DMS 273 treated with DMSO at 0.1 percent for 48 hours (cell line): ENCODE measurements at places on chromosomes 2 and 18.

- DNase-seq = no peak
Observed at GRCh38 chr18:10928011-10928771, 221.2 kb downstream of the PIEZO2 start.

DNA sequence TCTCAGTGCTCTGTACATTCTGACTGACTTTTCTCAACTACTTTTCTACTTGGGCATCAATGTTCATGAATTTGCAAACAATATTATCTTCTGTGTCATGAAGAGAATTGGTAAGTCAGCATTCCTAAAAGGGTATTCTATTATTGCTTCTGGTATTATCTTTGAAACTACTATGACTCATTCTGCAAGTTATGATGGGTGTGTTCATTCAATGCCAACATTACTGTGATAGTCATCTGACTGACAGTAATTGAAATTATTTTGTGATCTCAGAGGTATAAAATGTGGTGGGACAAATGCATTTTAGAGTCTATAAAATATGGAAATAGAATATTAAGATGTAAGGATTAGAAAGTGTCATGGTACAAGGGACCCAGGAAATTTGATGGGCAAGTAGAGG lies 736.0 kb upstream of the CELF4 start:
- no peak for DNase-seq

DNA sequence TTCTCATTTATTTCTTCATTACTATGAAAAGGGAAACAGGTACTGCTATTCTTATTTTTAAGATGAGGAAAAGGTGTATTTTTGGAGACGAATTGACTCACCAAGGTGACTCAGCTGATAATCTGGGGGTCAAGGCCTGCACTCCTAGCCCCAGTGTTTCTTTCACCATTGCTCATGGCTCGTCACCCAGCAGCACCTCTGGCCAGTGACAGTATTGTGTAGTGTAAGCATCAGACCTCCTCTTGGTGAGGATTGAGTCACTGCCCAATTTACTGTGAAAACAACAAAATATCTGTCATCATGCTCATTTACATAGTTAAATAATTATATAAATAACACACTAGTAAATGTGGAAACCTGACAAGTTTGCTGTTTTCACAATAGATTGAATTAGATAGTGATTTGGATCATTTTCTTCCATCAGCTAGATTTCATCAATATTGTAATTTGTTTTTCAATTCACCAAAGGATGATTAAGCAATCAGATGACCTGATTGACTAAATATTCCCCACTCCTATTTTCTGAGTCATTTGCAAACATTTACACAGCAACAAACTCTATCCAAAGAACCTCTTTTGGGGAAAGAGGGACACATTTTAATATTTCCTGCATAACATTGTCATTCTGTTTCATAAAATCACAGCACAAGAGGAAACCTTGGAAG lies 492.8 kb upstream of the RAB12 start:
- no peak for DNase-seq

DNA sequence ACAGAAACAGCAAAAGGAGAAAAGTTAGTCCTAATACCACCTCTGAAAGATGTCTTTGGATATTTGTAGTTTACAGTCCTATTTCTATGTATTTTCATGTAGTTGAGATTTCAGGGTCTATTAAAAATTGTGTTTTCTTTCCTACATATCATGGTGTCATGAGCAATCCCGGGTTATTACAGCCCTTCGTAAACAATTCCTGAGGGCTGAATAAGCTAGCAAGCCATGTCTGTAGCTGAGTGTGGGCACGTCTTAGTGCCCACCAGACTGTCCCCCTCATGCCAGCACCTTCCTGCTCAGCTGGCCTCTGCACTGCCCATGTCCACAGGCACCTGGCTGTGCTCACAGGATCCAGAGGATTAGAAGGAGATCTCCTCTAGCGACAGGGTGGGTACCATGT lies 60.6 kb downstream of the CTIF start:
- DNase-seq = no peak

GRCh38 chr2:52703004-52703403 lies 1064.6 kb upstream of the CHAC2 start:
- DNase-seq = no peak

DNA sequence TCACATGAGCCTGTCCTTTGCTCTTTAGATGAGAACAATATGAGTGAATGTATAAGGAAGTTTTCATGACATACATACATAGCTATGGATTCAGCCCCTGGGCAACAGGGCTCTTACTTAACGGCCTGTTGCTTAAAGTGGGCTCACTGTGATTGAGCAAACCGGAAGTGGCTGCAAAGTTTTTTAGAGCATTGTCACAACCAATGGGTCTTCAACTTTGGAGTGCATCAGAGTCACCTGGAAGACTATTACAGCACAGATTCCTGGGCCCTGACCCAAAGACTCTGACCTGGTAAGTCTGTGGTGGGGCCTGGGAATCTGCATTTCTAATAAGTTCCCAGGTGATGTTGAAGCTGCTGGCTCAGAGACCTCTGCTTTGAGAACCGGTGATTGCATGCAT lies 106.3 kb upstream of the SEC11C start:
- DNase-seq = no peak

- DNase-seq = no peak
Observed at GRCh38 chr2:26273501-26273900, 28.8 kb downstream of the HADHB start.

DNA sequence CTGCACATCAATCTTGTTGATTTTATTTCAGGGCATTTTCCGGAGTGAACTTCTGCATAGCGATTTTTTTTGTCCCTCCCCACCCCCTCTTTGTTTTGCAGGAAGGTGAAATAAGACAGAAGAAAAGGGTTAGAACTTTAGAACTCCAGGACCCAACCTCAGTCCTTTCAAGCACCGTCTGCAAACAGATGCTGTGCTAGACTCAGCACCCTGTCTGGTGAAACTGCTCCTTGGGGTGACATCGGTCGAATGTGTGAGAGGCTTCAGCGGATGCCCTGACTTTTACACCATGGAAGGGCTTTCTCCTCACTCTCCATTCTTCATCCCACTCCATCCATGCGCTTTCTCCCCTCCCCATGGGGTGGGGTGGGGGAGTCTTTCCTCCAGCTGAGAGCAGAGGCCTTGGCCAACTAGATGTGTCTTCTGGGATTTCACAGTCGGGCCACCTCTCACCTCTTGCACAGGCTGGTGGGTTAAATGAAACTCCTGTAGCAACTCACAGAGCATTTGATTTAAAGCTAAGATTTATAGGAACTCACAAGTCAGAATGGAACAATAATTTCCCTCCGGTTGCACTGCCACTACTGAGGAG lies 43.3 kb upstream of the EDAR start:
- no peak for DNase-seq

- no peak for DNase-seq
Observed at GRCh38 chr2:129101186-129101585, 782.5 kb upstream of the HS6ST1 start.

- no peak for DNase-seq
Observed at GRCh38 chr2:222875482-222875881, 14.6 kb downstream of the ACSL3 start.
